ENCODE measurements at places on chromosomes 11 and 22. TPM values are rescaled to one million over a fixed set of nuclear protein-coding genes. Genes with fewer than 3 reads are reported as not detected.

The KLHDC7B gene
- 7.6 TPM for total RNA-seq

The APOA1 gene
- not detected for total RNA-seq

The UPB1 gene
- total RNA-seq: not detected

The FOLR2 gene
- total RNA-seq: not detected

The MIOX gene
- 0.31 TPM for total RNA-seq

The ZNRF3 gene
- total RNA-seq: 2.2 TPM

GRCh38 chr11:30310623-30311022 is 12.3 kb upstream of the ARL14EP start:
- no peak overlapping the region for H3K4me3 ChIP-seq
- no peaks in the 10 kb centered on the region for H3K4me1 ChIP-seq
- no peak overlapping the region for H3K27ac ChIP-seq

DNA sequence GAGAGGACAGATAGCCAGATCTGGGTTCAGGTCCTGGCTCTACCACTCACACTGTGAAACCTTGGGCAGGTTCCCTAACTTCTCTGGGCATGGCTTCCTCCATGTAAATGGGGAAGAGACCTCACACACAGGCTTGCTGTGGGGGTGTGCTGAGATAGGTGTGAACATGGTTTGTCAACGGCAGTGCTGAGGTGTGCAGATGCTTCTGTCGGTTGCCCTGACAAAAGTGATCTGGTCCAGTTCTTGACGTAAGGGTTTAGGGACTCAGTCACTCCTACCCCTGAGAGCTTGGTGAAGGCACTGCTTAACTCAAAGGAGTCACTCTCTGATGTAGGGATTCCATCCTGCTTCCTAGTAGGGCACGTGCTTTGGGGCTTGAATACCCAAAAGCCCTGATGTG is 2.0 kb downstream of the C1QTNF4 start:
- no peaks in the 10 kb centered on the region for H3K36me3 ChIP-seq
- H3K4me1 ChIP-seq: peaks cover 19% of the 10 kb centered on the region
- no peak for DNase-seq

DNA sequence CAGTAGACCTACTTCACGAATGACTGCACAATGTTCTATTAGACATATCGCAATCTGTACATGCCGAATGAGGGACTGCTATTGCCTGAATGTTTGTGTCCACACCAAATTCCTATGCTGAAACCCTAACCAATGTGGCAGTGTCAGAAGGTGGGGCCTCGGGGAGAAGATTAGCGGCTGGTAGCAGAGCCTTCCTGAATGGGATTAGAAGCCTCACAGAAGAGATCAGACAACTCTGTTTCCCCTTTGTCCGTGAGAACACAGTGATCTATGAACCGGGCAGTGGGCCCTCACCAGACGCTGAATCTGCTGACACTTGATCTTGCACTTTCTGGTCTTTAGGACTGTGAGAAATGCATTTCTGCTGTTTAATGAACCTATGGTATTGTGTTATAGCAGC is 33.1 kb downstream of the LRFN4 start:
- DNase-seq: no peak
- no peak overlapping the region for H3K27ac ChIP-seq
- H3K27me3 ChIP-seq: no peaks in the 10 kb centered on the region
- H3K4me3 ChIP-seq: no peak overlapping the region
- no peaks in the 10 kb centered on the region for H3K36me3 ChIP-seq
- peaks cover 8% of the 10 kb centered on the region for H3K4me1 ChIP-seq

- H3K4me1 ChIP-seq: peaks cover 7% of the 10 kb centered on the region
- peaks cover 29% of the 10 kb centered on the region for H3K27me3 ChIP-seq
- H3K4me3 ChIP-seq: peak within 1 kb of the TSS; percentile 47
- no peak within 1 kb of the TSS for H3K27ac ChIP-seq
- H3K36me3 ChIP-seq: no peaks in the 10 kb centered on the region
Observed at GRCh38 chr11:7020183-7020917, at the start of the genes NLRP14 and ZNF214. Gene NLRP14, plus strand, starts transcription at chr11:7020479. Its CDS starts 18,108 bp downstream, at chr11:7038587. Gene ZNF214, minus strand, starts transcription at chr11:7020346. Its CDS starts 17,511 bp downstream, at chr11:7002835.

DNA sequence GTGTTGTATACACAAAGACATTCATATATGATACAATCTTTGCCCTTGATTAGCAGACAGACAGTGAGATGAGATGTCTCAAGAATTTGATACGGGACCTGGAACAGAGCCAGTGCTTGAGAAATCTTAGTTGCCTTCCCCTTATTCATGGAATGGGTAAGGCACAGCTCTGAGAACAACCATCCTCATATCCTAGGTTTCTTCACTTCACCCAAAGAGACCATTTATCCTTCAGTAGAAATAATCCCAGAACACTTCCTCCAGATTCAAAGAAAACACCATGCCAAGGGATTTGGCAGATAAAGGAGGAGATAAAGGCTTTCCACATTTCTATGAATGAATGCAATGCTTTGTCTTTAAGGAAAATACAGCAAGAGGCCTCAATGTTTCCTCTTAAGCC is 8.8 kb upstream of the IZUMO1R start:
- peaks cover 3% of the 10 kb centered on the region for H3K27me3 ChIP-seq
- no peak for DNase-seq
- H3K36me3 ChIP-seq: no peaks in the 10 kb centered on the region
- H3K27ac ChIP-seq: no peak overlapping the region

- H3K27me3 ChIP-seq: no peaks in the 10 kb centered on the region
- H3K36me3 ChIP-seq: no peaks in the 10 kb centered on the region
- no peak overlapping the region for H3K27ac ChIP-seq
- no peak overlapping the region for H3K4me3 ChIP-seq
Observed at GRCh38 chr22:39727541-39727940, 157.0 kb downstream of the CACNA1I start.

- no peaks in the 10 kb centered on the region for H3K36me3 ChIP-seq
- DNase-seq: no peak
- peaks cover 50% of the 10 kb centered on the region for H3K4me1 ChIP-seq
- H3K27ac ChIP-seq: no peak overlapping the region
- no peak overlapping the region for H3K4me3 ChIP-seq
Observed at GRCh38 chr11:122661182-122661945, 5.8 kb downstream of the UBASH3B start.

- peaks cover 1% of the 10 kb centered on the region for H3K4me1 ChIP-seq
- no peaks in the 10 kb centered on the region for H3K36me3 ChIP-seq
- peaks cover 16% of the 10 kb centered on the region for H3K27me3 ChIP-seq
- no peak overlapping the region for H3K27ac ChIP-seq
- H3K4me3 ChIP-seq: no peak overlapping the region
- no peak for DNase-seq
Observed at GRCh38 chr22:24681236-24681635, 78.2 kb downstream of the GGT1 start.

DNA sequence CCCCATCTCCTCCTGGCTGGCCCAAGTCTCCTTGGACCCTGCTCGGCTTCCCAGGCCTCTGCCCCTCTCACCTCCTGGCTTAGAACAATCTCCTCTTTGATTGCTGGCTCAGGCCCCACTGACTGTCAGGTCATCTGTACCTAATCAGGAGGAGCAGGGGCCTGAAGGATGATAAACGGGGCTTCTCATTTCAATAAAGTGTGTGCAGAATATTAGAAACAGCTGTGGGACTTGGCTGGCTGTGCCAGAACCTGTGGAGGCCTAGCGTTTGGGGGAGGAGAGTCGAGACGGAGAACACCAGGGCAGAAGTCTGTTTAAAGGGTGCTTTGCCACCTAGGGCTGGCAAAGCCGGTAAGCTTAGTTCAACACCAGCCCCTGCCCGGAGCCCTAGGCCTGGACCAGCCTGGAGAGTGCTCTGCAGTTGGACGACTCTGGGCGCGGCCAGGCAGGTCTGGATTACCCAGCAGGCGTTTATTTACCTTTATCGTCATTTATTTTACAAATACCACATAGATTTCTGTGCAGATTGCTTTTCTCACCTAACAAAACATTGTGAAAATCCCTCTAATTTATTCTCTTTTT is 10.1 kb upstream of the VSIG10L2 start:
- H3K4me1 ChIP-seq: peaks cover 8% of the 10 kb centered on the region
- H3K27me3 ChIP-seq: no peaks in the 10 kb centered on the region
- no peak overlapping the region for H3K4me3 ChIP-seq
- H3K36me3 ChIP-seq: no peaks in the 10 kb centered on the region

DNA sequence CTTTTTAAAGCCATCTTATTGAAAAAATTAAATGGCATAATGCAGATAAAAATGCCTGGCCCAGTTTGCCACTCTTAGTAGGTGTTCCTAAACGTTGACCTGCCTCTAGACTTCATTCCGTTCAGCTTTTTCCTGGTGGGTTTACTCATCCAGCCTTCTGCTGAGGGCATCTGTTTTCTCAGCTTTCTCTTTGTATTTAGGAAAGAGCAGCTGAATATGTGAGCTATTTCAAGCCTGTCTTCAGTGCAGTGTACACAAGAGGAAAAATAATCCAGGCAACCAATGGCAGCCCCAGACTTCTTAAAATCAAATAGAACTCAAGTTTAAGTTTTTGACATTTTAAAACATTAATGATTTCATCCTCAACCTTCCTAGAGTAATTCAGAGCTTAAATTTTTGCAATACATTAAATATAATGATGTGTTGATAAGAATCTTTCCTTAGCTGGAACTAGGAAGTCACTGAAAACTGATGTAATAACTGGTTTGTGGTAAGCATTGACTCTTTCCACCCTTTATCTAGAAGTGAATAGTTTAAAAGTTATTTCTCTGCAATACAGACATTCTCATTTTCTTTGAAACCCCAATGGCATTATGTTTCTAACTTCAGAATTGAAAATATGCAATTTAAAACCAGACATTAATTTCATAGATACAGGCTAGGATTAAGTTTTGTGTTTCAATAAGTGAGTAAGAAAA is 165.4 kb downstream of the AASDHPPT start:
- H3K27me3 ChIP-seq: peaks cover 3% of the 10 kb centered on the region
- DNase-seq: no peak
- H3K27ac ChIP-seq: no peak overlapping the region
- no peak overlapping the region for H3K4me3 ChIP-seq

DNA sequence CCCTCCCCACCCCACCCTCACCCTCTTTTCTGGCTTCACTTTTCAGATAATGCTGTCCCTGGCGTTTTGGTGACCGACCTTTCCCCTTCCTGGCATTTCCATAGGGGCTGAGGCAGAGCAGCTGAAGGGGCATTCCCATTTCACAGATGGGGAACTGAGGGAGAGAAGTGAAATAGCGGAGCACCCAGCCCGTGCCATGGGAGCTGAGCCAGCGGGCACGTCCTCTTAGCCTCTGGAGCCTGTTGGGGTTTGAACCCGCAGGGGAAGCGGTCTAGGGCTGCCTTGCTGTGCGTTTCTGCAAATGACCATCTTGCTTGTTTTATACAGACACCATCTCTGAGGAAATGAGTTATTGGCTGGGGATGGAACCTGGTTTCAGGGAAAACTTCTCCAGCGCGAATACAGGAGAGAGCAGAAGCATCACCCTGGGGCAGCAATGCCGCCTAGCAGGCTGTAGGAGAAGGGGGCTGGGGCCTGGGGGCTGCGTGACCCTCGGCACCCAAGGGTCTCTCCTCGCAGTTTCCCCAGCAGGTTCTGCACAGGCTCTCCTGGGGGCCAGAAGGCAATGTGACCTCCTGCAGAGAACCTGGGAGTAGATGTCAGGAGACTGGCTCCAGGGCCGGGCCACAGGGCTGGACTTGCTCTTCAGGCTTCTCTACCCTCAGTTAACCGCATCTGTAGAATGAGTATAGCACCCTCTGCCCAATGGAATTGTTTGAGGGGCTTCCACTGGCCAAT is 1.5 kb downstream of the PTPRJ start:
- H3K4me3 ChIP-seq: peak overlapping the region; percentile 82
- peak; percentile 38 for DNase-seq
- no peaks in the 10 kb centered on the region for H3K36me3 ChIP-seq
- peaks cover 3% of the 10 kb centered on the region for H3K27me3 ChIP-seq

GRCh38 chr22:47067321-47067890 is 305.0 kb downstream of the TBC1D22A start:
- H3K27me3 ChIP-seq: no peaks in the 10 kb centered on the region
- H3K4me3 ChIP-seq: no peak overlapping the region
- no peaks in the 10 kb centered on the region for H3K36me3 ChIP-seq
- H3K27ac ChIP-seq: no peak overlapping the region
- H3K4me1 ChIP-seq: peaks cover 24% of the 10 kb centered on the region

GRCh38 chr22:49735411-49735900 is 92.2 kb downstream of the BRD1 start:
- H3K4me1 ChIP-seq: peaks cover 6% of the 10 kb centered on the region
- DNase-seq: peak; percentile 25
- H3K27me3 ChIP-seq: peaks cover 22% of the 10 kb centered on the region
- H3K27ac ChIP-seq: no peak overlapping the region
- H3K36me3 ChIP-seq: no peaks in the 10 kb centered on the region

DNA sequence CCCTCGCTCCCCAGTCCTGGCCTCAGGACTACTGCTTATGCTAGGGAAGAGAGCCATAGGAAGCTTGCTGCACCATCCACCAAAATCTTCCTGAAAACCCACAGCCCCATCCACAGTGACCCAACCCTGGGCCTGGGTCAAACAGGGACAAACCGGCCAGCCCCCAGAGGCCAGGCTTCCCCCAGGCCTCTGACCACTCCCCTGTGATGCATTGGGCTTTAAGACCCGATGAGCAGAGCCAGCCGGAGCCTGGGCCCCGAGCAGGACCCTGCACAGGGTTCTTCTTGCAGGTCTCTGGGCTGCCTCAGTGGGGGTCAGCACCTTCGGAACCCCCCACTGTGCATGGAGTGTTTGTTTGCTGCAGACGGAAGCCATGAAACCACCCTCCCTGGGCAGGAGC is 583.7 kb downstream of the BRD1 start:
- H3K4me1 ChIP-seq: no peaks in the 10 kb centered on the region
- H3K36me3 ChIP-seq: no peaks in the 10 kb centered on the region
- no peaks in the 10 kb centered on the region for H3K27me3 ChIP-seq
- H3K27ac ChIP-seq: no peak overlapping the region
- no peak for DNase-seq
- H3K4me3 ChIP-seq: no peak overlapping the region

- no peaks in the 10 kb centered on the region for H3K36me3 ChIP-seq
- H3K4me1 ChIP-seq: no peaks in the 10 kb centered on the region
- no peak overlapping the region for H3K27ac ChIP-seq
- H3K27me3 ChIP-seq: peaks cover 28% of the 10 kb centered on the region
- H3K4me3 ChIP-seq: no peak overlapping the region
- no peak for DNase-seq
Observed at GRCh38 chr11:115497303-115497702, 6.9 kb downstream of the CADM1 start.

- no peak overlapping the region for H3K4me3 ChIP-seq
- peaks cover 2% of the 10 kb centered on the region for H3K4me1 ChIP-seq
- H3K27me3 ChIP-seq: peaks cover 3% of the 10 kb centered on the region
Observed at GRCh38 chr11:115324581-115325432, 179.4 kb downstream of the CADM1 start.

DNA sequence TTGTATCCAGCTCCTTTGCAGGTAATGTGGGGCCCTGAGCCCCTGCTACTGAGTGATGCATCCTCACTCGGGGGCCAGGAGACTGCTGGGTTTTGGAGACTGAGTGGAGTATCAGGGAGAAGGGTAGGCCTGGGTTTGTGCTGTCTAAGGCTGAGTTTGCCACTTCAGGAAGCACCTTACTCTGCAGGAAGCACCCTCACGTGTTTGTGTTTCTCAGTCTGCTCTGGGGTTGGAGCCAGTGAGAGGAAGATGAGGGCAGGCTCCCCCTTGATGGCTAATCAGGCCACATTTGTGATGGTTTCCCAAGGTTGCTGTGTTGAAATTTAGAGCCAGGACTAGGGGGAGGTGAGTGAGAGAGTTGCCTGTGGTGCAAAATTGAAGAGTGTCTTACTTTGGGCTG is 13.7 kb upstream of the THY1 start:
- H3K4me1 ChIP-seq: peaks cover 11% of the 10 kb centered on the region
- H3K27ac ChIP-seq: no peak overlapping the region
- no peak for DNase-seq
- H3K27me3 ChIP-seq: peaks cover 9% of the 10 kb centered on the region
- H3K36me3 ChIP-seq: peaks cover 1% of the 10 kb centered on the region
